Sigmoid colon (tissue), 7 donors: ENCODE measurements at places on chromosomes 5 and 9.

- no peak for DNase-seq
These were observed 114.7 kb downstream of the SNX18 start for GRCh38 chr5:54632131-54632701.

GRCh38 chr5:60887746-60888145, 43.7 kb upstream of the ELOVL7 start:
- DNase-seq: no peak

DNA sequence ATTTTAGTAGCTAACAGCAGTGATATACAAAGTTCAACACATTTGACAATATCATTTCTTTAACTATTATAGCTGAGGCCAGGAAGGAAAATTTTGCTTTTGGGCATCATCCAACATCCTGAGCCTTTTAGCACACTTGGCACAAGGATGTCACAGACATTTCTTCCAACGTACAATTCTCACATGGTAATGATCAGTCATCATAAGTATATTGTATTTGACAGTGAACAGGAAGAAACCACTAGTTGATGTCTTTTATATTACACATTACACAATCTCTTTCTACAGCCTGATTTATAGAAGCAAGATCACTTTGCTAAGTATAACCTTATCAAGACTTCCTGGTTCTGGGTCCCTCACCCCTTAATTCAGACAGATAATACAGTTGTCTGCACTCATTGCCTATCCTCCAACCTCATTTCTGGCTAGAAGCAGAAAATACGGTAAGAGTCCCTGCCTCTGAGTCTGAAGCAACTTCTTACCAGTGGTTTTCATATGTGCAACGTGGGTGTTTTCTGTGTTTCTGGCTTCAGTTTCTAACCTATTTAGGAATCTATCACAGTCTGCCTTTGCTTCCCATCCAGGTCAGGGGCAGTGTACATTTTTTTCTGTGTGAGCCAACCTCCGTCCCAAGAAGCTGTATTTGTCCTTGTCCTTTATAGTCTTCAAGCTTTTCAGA, 167.8 kb downstream of the PAM start:
- no peak for DNase-seq

GRCh38 chr9:127569886-127570401, 42.1 kb upstream of the STXBP1 start:
- DNase-seq: no peak

GRCh38 chr5:137819766-137820165, 47.9 kb upstream of the MYOT start:
- no peak for DNase-seq
